ENCODE measurements at places on chromosomes 11 and 22.

DNA sequence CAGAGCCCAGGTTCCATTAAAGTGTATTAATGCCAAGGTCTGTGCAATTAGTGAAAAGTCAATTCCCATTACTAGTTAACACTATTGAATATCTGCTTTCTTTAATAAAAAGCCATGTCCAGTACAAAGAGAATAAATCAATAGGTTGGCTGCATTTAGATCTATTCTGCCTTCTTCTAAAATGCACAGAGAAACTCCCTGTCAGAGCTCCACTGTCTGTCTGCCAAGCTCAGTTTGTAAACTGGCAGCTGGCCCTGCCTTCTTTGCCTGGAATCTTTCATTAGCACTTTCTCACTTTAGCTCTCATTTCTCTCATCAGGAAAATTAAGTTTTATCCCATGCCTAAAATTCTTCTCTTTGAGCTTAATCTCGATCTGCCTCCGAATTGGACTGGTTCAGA is 35.6 kb downstream of the ARL14EP start:
- no peak for DNase-seq

- no peak for DNase-seq
These were observed 25.9 kb downstream of the ALG9 start for GRCh38 chr11:111845276-111846028.

DNA sequence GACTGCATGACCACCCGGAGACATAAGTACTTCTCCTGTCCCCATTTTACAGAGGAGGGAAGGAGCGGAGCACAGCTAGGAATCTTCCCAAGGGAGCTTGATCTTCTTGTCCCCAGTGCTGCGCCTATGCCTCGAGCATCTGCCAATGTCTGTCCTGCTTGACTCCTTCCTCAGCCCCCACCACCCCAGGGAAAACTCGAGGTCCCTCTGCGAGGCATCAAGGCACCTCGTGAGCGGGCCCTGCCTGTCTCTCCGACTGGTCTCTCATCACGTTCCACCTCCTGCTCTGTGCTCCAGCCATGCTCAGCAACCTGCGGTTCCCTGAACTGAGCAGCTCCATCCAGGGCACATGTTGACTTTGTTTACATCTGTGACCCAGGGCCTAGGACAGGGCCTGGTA is 2.5 kb downstream of the NCF4 start:
- DNase-seq = no peak

DNA sequence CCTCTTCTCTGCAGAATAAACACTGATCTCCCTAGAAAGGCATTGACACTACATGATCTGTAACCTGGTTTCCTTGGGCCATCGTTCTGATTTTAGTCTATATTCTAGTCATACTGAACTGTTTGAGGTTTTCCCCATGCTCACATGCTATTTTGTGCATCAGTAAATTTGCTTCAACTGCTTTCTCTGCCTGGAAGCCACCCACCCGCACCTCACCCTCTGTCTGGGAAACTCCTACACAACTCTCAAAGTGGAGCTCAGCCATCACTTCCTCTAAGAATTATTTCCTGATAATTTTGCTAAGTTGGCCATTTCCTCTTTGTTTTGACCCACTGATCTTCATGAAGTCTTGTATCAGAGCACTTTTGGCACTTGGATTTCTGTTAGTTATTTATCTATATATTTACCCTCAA is 36.1 kb downstream of the MMP20 start:
- peak; percentile 87 for DNase-seq

- DNase-seq = no peak
These were observed 5.4 kb downstream of the TMPRSS13 start for GRCh38 chr11:117923773-117924172.

GRCh38 chr22:30873661-30874060 is 94.9 kb downstream of the MORC2 start:
- DNase-seq = no peak

DNA sequence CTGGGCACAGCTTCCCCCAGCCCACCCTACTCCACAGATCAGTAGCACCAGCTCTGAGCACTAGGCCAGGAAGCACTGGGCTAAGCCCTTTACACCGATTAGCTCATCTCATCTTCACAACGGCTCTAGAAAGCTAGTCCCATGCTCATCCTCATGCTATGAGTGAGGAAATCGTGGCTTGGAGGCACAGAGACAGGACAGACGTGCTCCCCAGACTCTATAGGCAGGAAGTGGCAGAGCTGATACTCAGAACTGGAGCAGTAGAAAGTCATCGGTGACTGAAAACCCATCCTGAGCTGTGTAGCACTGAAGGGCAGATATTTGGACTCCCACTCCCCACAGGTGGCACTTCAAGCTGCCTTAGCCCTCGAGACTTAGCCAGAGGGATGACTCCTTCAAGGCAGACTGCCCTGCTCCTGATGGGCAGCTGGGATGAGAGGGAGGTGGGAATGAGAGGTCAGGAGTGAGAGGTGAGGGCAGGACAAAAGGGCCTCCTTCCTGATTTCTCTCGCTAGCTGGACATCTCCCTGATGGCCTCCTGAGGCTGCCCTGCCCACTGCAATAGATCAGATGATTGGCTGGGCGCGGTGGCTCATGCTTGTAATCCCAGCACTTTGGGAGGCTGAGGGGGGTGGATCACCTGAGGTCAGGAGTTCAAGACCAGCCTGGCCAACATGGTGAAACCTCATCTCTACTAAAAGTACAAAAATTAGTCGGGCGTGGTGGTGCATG is 9.7 kb downstream of the CD5 start:
- peak; percentile 95 for DNase-seq

DNA sequence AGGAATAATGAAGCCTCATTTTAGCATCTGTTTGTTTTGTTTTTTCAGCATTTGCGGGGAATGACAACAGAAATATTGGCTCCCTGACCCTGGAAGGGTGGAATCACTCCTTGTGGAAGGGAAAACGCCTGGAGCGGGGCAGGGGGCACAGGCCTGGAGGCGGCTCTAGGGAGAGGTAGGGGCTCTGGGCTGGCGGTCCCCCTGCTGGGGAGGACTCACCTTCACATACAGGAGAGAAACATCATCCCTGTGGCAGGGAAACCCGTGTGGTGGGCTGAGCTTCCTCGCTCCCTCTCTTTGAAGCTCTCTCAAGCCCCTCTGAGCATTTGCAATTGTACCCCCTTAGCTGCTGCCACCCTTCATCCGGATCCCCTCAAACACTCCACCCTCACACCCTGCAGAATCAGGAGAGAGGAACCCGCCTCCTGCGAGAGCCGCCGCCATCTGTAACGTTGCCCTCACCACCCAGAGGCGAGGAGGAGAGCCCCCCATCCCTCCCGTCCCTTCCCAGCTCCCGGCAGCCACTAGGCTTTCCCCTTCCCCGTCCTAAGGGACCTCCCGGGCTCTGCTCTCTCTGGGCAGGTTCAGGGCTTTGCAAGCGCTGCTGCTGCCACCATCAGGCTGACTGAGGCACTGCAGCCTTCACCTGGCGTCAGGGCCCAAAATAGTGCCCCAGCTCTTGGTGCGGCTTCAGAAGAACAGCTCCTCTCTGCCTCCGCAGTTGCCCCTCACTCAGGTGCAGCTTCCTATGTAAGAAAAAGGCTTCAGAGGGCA is 10.4 kb downstream of the KIRREL3 start:
- peak; percentile 58 for DNase-seq

All from activated CD4-positive, alpha-beta T cell treated with anti-CD3 and anti-CD28 coated beads, Interleukin-2, amount 50 U/mL, for 16 hours (primary cell).